AG08395 (cell line): ENCODE measurements at places on chromosomes 16 and 17.

- DNase-seq: peak; percentile 17
Observed at GRCh38 chr17:8362651-8363332, 13.7 kb downstream of the KRABD2 start.

GRCh38 chr17:33523577-33523981 lies 230.5 kb upstream of the ASIC2 start:
- DNase-seq: peak; percentile 39

GRCh38 chr16:60914334-60914733 lies 1121.9 kb downstream of the CDH8 start:
- DNase-seq: no peak

DNA sequence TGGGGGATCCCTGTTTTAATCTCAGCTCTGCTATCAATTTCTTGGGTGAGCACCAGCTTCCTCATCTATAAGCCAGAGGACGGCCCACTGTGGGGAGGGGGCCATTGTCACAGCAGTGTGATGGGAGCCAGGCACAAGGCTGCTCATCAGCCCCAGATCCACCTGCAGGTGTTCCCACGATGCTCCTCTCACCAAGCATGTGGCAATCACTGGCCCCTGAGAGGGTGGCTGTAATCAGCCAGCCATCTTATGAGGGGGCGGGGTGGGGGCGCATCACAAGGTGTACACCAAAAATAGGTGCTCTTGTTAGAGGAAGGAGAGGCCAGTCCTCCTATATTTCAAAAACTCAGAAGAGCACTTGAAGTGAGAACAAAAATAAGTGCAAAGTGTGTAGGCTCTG lies 31.2 kb downstream of the HNF1B start:
- DNase-seq: no peak

- DNase-seq: peak; percentile 26
Observed at GRCh38 chr17:67636834-67637520, 80.8 kb upstream of the NOL11 start.

DNA sequence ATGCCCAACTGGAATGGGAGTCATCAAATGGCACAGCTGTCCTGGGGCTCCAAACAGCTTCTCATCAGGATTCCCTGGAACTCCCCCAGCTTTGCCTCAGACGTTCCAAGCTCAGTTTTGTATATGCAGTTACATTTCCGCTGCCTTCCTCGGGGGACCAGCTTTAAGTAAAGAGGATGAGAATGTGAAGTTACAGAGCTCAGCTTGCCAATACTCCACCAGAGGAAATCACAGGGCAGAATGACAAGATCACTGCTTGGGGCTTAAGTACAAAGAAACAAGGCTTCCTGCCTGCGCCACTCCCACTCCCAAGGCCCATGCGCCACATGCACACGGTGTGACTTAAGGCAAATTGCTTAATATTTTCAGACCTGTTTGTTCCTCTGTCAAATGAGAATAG lies 272.4 kb upstream of the CDH11 start:
- DNase-seq: no peak

DNA sequence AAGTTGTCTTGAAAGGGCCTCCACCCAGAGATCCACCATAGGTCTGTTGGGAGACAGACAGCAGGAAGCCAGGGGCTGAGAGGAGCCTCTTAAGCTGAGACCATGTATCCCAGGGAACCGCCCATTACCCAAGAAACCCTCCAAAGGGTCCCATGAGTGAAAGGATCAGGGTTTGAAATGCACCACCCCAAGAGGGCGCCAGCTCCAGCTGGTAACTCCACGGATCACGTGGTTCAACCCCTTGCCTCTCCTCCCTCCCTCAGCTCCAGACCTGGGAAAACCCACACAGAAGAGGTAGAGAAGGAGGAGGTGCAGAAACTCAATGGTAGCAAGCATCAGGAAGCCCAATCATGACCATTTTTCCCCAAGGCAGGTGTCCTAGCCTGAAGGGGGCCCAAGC lies 148.7 kb downstream of the AIPL1 start:
- DNase-seq: no peak
